ENCODE measurements at places on chromosomes 13 and 19.
A peak's percentile ranks its signal among the peaks of the same experiment; 100 is the strongest.

DNA sequence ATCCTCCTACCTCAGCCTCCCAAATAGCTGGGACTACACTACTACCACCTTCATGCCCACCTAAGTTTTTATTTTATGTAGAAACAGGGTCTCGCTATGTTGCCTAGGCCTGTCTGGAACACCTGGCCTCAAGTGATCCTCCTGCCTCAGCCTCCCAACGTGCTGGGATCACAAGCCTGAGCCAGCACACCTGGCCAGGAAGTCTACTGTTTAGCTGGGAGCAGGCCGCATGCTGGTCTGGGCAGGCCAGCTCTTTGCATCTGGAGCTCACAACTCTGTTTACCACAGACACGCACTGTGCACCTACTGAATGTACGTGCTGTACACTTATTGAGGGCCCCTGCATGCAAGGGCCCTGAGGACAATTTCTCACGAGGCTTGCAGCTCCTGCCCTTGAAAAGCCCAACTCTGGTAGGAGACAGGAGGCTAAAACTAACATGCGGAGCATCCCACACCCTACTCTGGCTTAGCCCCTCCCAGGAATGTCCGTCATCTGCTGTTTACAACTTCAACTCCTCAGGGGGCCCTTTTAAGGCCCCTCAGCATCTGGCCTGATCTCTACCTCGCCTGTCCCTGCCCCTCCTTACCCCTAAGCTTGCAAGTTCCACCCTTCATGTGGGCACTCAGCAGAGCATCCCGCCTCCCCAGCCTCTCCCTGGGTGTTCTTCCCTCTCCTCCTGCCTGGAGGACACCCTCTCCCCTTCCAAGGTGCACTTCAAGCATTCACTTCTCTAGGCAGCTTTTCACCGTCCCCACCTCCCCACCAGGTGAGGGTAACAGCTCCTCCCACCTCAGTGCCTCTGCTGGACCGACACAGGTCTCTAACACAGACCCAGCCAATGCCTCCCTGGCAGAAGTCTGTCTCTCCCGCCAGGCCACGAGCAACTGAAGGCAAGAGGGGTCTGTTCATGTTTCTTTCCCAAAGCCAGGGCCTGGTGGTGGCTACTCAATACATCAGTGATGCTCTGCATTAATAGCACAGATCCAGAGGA, 114.2 kb upstream of the UQCRFS1 start:
- no peak for DNase-seq

DNA sequence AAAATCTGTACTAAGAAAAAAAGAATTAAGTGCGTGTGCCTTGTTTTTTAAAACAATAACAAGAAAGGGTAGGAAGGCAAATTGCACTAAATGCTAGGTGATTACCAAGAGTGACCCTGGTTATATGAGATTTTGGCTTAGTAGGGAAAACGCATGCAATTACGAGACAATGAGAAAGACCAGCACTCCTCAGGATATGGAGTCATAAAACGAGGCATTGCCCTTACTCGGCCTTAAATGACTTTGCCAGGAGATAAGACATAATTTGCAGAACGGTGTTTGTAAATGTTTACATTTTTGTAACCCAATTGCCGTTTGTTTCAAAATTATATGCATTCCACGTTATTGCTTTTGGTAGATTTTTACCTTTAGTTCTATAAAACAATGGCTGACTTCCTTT, 179.8 kb downstream of the RBM26 start:
- DNase-seq, result no peak

- DNase-seq, result no peak
Observed at GRCh38 chr19:35780058-35780457, 4.7 kb downstream of the ARHGAP33 start.

DNA sequence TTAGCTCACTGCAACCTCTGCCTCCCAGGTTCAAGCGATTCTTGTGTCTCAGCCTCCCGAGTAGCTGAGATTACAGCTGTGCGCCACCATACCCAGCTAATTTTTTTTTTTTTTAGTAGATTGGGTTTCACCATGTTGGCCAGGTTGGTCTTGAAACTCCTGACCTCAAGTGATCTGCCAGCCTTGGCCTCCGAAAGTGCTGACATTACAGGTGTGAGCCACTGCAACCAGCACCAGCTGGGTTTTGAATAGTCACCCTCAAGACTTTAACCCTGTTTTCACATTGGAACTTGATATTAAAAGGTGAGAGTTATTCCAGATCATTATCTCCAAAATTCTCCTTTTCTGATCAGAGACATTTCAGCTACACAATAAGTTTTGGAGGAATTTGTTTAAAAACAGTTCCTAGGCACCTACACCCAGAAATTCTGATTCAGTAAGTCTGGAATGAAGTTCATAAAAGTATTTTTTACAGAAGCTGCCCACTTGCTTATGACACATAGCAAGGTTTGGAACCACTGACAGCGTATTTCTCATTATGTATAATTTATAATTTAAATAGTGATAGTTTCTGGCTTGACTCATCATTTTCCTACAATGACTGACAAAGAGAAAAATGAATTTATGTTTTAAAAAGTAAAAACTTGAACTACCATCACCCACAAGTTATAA, 417.3 kb downstream of the DIAPH3 start:
- no peak for DNase-seq

- no peak for DNase-seq
Observed at GRCh38 chr19:46303322-46303690, 6.5 kb downstream of the HIF3A start.

DNA sequence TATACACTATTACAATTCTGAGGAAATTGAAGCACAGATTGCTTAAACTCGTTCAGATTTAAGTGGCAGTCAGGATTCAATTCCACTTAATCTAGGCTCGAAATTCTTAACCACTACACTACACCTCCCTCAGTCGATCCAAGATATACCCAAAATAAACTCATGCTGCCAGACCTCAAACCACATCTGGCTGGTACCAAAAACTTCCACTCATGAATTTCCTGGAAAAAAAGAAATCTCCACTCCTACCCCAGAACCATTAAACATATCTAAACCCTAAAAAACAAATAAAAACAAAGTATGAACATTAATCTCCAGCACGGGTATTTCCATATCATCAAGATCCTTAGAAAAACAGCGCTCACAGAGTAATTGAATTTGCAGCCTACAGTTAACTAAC, 1.1 kb downstream of the ZFP30 start:
- DNase-seq, result no peak

DNA sequence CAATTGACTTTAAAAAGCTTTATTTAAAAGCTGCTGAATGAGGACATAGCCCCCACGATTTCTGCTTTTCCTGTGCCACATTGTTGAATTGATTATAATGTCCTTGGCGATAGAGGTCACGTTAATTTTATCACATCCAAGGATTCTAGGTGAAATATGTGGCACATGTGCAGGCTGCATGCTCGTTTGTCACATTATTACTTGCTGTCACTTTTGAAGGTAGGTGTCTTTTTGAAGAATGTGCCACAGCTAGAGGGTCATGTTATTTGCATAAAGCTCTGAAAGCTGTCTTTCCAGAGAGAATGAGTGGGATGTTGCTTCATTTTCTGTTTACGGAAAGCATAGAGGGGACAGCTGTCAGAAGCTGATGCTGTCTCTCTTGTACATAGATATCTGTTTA, 927.6 kb upstream of the ATXN8OS start:
- DNase-seq, result no peak

GRCh38 chr13:20402881-20403280, 122.8 kb downstream of the CRYL1 start:
- no peak for DNase-seq

DNA sequence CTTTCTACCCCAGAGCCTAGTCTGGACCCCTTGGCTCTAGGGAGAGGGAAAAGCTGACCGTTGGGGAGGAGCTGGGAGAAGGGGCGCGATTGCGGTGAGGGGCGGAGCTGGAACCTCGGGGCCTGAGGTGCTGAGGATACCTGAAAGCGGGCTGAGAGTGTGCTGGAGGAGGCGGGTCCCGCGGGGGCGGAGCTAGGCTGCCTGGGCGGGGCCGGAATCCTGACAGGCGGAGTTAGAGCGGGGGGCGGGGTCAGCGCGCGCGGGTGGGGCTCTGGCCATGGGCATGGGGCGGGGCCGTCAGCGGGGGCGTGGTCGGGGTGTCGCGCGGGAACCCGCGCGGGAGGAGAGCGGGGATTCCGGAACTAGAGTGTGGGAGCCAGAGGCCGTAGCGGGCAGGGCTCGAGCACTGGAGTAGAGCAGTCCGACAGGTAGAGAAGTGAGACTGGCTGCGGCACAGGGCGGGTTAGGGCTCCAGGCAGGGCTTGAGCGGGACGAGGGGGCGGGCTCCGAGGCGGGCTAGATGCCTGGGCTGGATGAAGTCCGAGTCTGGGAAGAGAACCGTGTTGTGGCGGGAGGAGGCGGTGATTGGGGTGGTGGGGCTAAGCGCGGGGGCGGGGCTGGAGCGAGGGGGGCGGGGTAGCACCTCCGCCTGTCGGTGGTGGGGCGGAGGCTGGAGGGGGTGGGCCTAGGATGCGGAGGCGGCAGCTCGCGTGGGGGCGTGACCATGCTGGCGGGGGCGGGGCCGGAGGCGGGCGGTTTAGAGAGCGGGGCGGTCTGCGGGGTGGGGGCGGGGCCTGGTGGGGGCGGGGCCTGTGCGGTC, at the start of gene INAFM1:
Gene INAFM1, plus strand, starts transcription at position 815 of the 820 bp plus-strand sequence. CDS start 35 bp downstream, outside the sequence.
- DNase-seq, result peak; percentile 100

GRCh38 chr19:13164343-13165161, 14.3 kb downstream of the IER2 start:
- DNase-seq, result no peak

DNA sequence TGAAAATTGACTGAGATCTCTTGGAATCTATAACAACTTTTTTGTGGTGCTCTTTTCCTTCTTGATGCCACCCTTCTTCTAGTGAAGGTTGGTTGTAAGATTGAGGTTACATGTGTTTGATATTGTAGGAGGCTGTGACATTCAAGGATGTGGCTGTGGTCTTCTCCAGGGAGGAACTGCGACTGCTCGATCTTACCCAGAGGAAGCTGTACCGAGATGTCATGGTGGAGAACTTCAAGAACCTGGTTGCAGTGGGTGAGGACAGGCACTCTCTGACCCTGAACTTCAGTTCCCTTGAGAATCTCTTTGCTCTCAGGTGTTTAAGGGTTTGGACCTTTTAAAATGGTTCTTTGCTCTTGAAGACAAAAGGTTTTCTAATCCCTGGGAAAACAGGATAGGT, 16.0 kb downstream of the ZNF227 start:
- DNase-seq, result no peak

DNA sequence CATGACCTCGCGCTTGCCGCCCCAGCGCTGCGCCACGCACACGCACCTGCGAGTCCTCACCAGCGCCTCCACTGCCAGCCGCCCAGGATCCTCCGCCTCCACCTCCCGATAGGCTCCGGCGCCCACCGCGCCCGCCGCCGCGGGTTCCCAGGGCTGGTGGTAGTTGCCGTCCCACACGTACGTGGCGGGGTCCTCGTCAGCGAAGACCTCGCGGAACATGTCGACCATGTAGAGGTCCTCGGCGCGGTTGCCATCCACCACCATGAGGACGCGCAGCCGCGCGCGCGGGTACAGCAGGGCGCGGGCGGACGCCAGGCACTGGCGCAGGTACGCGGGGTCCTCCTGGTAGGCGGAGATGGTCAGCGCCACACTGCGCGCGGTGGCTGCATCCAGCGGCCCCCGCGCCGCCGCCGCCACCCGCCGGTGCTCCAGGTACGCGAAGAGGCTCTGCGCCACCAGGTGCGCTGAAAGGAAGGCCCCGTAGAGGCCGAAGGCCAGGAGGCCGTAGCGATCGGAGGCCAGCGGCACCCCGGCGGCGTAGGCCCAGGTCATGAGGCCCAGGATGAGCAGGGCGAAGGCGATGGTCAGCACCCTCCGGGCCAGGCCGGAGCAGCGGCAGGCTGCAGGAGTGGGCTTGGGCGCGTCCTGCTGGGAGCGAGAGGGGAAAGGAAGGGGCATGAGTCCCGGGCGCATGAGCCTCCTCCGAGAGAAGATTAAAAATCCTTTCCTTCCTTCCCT, 4.4 kb downstream of the HAS1 start:
- DNase-seq, result no peak

GRCh38 chr19:42380155-42380554, 9.9 kb downstream of the CNFN start:
- DNase-seq, result no peak

DNA sequence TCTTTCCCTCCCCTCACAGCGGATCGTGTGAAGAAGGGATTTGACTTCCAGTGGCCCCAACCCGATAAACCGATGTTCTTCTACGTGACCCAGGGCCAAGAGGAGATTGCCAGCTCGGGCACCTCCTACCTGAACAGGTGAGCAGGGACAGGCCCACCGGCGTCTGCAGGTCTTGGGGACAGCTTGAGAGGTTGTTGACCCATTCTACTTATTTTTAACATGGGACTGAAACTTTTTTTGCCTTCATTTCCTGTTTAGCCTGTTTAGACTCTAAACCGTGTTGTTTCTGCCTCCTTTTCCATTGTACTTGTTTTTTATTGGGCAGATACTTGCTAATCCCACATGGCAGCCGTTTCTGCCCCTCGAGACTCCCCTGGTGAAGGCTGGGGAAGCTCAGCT, 28.5 kb downstream of the UPF1 start:
- DNase-seq, result no peak

- no peak for DNase-seq
Observed at GRCh38 chr13:36513266-36513665, 81.0 kb downstream of the CCNA1 start.

DNA sequence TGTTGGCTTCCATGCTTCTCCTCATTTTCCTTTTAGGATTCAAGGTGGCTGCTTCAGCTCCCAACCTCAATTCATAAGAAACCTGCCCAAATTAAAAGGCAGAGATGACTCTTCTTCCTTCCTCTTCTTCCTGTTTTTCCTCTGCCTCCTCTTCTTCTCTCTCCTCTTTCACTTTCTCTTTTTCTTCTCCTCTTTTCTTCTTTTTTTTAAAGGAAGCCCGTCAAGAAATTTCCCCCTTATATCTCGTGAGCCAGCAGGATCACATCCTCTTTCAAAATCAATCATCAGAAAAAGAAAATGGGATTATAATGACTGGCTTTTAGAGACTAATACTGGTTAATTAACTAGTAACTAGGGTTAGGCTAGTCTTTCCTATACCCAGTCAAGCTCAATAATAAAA, 220.3 kb downstream of the NBEA start:
- DNase-seq, result no peak

DNA sequence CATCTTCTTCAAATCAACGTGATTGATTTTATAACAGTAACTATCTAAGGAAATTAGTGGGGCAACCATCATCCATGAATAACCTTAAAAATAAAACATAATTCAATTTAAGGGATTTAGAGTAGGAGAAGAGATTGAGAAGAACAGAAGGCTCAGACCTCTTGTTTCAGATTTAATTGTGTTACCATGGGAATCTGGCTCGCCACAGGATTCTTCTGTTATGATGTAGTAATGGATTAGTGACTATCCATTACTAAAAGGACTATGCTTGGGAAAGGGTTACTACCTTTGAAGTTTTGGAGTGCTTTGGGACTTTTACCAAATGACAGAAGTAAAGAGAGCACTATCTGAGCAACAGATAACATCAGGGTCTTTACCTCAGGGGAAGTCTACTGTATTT, 13.2 kb downstream of the FREM2 start:
- DNase-seq, result no peak
